Pons (tissue), 1 donor: ENCODE measurements at places on chromosomes 3 and 15.

GRCh38 chr3:12991861-12992281 is 81.4 kb downstream of the IQSEC1 start:
- no peak for DNase-seq

GRCh38 chr15:34713635-34714034 is 41.2 kb downstream of the GJD2 start:
- no peak for DNase-seq

- no peak for DNase-seq
Measured at GRCh38 chr3:171088496-171088895, 62.0 kb upstream of the SLC2A2 start.

- no peak for DNase-seq
Measured at GRCh38 chr15:93046120-93046519, 42.9 kb downstream of the RGMA start.

- DNase-seq: no peak
Measured at GRCh38 chr3:128763967-128764366, 38.0 kb downstream of the RAB7A start.

DNA sequence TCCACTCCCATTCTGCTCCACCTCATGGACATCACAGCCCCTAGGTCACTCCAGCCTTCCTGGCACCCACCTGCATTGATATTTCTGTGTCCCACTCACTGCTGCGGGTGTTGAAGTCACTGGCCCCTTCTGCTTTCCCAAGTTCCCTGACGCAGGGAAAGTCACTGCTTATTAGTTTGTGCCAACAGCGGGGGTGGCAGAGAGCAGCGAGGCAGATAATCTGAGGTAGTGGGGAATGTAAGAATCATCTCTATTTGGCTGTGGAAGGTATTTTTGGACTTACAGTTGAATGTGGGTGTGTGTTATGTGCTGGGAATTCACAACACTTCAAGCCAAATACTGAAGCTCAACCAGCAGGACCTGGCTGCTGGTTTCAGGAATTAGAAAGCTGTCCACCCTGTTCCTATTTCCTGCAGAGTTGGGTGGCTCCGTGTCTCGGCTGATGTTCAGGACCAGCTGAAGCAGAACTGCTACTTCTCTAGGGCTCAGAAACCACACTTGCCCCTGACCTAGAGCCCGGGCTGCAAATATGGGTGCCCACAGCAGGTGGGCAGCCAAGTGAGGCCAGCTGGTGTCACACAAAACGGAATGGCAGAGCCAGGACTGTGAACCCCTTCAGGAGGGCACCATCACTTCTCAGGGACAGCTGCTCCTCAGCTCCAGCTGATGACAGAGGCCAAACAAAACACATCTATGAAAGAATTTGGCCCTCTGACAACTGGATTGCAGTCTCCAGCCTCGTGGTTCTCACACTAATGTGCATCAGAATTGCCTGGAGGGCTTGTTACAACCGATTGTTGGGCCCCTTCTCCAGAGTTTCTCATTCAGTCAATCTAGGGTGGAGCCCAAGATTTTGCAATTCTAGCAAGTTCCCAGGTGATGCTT is 57.7 kb downstream of the SEMA5B start:
- peak; percentile 52 for DNase-seq

- DNase-seq: peak; percentile 20
Measured at GRCh38 chr3:56468184-56469106, at the start of gene ERC2. Gene ERC2 (minus strand): TSS chr3:56468467.

DNA sequence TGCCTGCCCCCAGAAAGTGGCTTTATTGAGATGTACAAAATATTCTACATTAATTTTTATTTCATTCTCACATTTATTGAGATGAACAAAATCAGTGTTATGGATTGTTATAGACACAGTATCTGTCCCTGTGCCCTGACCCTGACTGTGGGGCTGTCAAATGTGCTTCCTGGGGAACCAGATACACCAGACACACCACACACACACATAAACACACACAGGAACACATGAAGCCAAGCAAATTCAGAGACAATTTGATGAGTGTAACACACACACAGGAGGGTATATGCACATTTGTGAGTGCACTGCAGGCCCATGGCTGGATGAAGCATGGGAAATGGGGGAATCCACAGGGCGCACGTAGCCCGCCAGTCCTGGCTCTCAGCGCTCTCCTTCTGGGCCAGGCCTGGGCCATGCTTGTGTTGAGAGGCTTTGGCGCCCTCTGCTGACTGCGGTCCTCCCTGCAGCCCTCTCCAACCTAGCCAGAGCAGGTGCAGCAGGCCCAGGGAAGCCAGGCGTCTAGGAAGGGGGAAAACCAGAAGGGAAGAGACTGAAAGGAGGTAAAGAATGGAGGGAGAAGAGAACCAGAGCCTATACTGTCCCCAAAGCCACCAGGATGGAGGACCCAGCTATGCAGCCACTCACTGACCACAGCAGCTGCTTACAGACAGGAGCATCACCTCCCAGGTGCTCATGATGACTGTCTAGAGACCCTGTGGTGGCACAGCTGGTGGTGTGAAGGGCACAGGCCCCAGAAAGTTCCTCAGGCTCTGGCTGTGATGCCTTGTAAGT is 18.0 kb upstream of the LOXL1 start:
- DNase-seq: peak; percentile 55

DNA sequence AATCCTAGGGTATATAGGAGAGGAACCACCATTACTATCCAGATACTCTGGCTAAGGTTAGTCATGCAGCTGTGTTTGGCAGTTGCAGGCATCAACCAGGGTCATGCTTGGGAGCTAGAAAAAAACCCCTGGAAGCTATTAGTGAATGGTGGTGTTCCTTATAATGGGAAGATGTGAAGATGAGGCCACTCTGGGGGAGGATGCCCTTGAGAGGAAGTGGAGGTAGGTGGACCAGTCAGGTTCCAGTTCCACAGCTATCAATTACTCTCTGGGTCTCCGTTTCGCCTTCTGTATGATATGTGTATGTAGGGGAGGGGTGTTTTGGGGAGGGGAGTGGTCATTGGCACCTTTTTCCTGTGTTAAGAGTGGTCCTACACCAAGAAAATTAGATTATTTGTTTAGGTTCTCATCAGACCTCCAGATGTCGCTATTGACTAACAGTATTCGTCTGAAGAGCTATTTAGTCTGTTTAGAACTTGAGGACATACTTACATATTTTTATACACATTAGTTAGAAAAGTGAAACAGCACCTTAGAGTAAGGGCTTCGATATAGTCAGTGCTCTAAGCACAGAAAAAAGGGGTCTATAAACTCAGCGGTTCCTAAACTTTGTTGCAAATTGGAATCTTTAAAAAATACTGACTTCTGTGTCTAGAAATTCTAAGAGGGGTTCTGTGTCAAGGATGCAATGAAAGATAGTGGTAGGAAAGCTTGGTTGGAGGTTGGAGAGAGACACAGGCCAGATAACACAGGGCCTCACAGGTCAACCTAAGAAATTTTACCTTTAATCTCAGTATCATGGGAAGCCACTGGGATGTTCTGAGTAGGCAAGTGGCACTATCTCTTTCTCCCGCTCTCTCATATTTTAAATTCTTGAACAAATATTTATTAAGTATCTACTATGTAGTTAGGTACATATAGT is 9.1 kb upstream of the HPS3 start:
- DNase-seq: peak; percentile 85

- DNase-seq: no peak
Measured at GRCh38 chr3:102095383-102095782, 246.1 kb downstream of the NFKBIZ start.

- no peak for DNase-seq
Measured at GRCh38 chr3:188607805-188608315, 453.9 kb downstream of the LPP start.

DNA sequence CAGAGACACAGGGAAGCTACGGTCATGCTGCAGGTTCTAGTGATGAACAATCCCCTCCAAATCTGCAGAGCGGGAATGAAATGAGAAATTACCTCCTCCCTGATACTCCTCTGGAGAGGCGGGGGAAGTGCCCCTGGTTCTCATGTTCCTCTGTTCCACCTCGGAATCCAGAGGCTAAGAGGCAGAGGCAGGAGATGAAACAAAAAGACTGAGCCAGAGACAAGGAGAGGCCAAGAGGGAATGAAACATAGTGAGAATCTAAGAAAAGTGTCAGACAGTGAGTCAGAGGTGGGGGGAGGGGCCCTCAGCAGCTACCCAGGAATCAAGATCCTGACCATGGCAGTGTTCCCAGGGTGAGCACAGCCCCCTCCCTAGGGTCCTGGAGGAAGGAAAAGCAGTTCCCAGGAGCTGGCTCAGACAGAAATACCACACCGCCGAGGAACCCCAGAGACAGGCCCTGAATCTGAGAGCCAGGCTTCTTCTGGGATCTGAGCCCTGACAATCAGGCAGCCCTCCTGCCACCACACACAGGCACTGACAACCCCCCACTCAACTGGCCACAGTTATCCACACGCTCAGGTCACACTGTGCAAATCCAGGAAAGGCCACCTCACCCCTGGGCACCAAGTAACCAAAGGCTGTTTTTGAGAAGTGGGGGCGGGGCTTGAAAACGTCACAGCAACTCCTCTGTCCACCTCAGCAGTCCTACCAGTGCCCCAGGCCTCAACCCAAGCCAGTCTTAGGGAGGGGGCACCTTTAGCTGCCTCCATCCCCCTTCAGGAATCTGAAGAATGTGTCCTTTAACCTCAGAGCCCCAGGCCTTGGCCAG is 2.4 kb downstream of the CSRNP1 start:
- peak; percentile 70 for DNase-seq

- DNase-seq: peak; percentile 81
Measured at GRCh38 chr3:25648107-25648535, 16.6 kb downstream of the TOP2B start.

DNA sequence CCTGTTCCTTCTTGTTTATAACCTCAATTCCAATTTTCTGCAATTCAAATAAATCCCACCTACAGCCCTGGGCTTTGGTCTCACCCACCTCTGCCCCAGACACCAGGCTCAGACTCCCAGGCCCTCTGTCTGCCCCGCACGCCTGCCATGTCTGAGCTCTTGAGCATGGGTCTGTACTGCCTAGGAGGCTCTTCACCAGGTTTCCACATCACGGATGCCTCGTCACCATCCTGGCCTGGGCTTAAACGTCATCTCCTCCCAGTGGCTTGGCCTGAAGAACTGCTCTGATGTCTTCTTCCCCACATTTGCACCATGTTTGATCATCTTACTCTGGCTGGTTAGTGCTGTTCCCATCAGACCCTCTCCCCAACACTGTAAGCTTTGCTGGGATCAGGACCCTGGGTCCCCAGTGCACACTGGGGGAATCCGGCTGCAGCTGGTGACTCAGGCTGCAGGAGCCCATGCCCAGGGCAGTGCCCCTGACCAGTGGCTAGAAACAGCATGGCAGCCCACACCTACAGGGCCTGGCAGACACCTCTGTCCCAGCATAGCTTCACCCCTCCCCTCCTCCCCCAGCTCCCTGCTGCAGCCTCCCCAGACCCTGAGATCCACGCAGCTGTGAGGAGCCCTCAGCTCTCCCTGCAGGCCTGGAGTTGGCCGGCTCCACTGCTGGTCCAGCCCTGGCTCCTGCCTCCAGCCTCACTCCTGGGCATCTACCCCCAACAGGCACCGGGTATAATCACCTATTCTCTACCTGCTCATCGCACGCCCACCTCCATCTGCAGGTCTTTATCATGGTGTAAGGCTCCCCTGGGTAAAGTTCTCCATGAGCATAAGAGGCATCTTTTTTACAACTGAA is 162.8 kb upstream of the NSMCE3 start:
- no peak for DNase-seq

DNA sequence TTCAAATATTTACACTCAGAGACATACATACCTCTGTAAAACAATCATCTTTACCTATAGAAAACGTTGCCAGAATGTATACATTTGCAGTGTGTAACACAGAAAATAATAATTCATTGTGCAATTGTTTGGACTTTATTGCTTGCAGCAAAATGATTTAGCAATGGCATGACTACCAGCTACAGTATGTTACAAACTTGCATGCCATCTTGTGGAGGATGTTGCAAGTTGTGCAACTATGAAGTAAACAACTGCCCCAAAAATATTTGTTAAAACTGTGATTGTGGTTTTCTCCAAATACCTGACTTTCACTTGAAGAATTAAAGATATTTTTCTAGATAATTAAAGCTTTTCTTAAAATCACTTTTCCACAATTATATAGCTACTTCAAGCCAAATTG is 27.1 kb upstream of the C3orf49 start:
- DNase-seq: peak; percentile 40

- DNase-seq: no peak
Measured at GRCh38 chr3:138717348-138717747, 108.8 kb downstream of the FAIM start.

DNA sequence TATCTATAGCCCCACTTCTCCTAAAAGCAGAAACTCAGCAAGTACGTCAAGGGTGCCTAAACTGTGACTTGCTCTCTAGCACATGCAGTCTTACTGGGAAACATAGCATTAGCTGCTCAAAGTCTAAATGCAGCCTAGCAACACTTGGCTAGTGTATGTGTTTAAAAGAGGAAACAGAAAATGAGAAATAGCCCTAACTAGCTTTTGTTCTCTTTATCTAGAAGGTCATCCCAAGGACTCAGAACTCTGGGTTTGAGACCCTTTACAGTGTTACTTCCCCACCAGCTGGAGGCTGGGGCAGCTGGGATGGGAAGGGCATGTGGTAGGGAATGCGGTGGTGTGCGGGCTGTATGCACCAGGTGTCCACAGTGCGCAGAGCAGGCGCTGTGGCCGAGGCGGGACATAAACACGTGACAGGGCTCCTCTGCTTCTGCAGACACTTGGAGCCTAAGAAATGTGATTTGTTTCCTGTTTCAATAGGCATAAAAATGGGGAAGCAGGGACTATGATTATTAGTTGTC is 13.3 kb downstream of the ETV5 start:
- DNase-seq: peak; percentile 77

GRCh38 chr3:186411994-186412393 is 50.0 kb upstream of the DGKG start:
- DNase-seq: no peak

DNA sequence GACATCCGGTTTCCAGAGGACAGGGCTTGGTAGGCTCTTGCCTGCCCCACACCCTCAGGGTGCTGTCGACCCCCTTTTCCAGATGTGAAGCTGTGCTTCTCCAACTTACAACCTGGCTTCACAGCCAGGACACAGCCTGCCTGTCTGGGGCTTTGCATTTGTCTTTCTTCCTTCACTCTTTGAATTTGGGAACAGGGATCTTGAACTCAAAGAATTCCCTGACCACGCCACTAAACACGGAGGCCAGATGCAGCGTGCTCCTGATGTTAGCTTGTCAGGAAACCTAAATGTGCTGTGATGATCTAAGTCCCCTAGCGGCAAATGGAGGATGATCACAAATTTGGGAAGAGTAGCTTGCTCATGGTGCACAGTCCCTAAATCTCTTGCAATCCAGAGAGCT is 244.8 kb upstream of the RGMA start:
- no peak for DNase-seq

GRCh38 chr3:193693774-193694173 is 100.8 kb downstream of the OPA1 start:
- no peak for DNase-seq

- no peak for DNase-seq
Measured at GRCh38 chr3:161946443-161946960, 449.9 kb downstream of the OTOL1 start.
